Endothelial cell of umbilical vein (primary cell): ENCODE measurements at places on chromosomes 3 and 15. TPM values are rescaled to one million over a fixed set of nuclear protein-coding genes. Genes with fewer than 3 reads are reported as not detected.

DNA sequence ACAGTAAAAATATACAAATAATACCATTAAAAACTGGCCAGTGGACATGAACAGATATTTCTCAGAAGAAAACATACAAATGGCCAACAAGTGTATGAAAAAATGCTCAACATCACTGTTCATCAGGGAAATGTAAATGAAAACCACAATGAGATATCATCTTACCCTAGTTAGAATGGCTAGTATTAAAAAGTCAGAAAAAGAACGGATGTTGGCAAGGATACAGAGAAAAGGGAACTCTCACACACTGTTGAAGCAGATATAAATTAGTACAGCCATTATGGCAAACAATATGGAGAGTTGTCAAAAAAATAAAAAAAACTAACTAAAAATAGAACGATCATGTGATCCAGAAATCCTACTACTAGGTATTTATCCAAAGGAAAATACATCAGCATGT, 222.7 kb upstream of the NAALADL2 start:
- no peaks in the 10 kb centered on the region for H3K27me3 ChIP-seq
- H3K4me3 ChIP-seq: no peak overlapping the region
- no peak overlapping the region for H3K27ac ChIP-seq
- H3K4me1 ChIP-seq: no peaks in the 10 kb centered on the region
- DNase-seq: no peak

DNA sequence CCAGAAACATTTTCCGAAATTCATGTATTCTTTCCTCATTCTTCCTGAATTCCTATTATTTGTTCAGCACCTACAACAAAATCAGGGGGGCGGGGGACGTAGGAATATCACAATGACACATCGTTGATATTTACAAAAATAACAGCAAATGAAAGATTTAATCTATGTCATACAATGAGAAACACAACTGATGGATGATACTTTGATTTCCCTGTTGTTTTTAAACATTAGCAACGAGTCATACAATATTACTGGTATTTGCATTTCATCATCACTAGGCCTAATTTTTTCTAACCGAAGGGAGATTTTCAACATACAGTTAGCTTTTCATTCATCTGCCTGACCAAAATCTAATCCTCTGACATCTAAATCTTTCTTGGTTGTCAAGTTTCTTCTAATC, 45.3 kb upstream of the INO80 start:
- peaks cover 9% of the 10 kb centered on the region for H3K4me1 ChIP-seq
- no peaks in the 10 kb centered on the region for H3K36me3 ChIP-seq
- H3K4me3 ChIP-seq: no peak overlapping the region
- H3K27ac ChIP-seq: no peak overlapping the region

GRCh38 chr3:156256945-156257344, 136.6 kb downstream of the KCNAB1 start:
- H3K27ac ChIP-seq: no peak overlapping the region
- H3K4me3 ChIP-seq: no peak overlapping the region

DNA sequence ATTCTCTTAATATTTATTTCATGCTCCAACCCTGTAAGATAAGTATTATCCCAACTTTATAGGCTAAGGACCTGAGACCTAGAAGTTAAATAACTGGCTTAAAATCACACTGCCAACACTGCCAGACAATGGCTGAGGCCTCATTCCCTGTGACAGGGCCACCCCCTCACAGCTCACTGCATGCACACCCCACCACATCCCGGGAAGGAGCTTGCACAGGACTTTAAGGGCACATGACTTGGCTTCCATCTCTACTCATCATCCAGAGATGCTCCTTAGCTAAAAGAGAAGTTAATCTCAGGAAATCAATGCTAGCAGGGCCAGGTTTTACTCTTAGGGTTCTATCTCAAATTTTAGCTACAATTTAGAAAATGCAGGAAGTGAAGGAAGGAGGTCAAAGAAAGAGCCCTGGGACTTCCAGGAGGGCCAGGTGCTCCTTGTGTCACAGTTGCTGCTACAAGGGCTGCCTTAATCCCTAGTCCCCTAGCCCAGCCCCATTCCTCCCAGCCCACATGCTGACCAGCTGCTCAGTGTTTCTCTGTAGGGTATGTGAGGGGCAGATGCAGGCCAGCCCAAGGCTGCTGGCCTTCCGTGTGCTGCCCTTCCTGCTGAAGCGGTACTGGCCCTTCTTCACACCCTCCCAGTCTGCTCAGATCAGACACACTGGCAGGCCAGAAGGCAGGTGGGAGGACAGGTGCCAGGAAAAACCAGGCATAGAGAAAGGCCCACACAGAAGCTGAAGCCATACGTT, 53.5 kb downstream of the WWTR1 start:
- H3K4me3 ChIP-seq: no peak overlapping the region
- no peaks in the 10 kb centered on the region for H3K27me3 ChIP-seq
- no peak for DNase-seq
- H3K4me1 ChIP-seq: peaks cover 95% of the 10 kb centered on the region
- H3K27ac ChIP-seq: peak overlapping the region; percentile 83

DNA sequence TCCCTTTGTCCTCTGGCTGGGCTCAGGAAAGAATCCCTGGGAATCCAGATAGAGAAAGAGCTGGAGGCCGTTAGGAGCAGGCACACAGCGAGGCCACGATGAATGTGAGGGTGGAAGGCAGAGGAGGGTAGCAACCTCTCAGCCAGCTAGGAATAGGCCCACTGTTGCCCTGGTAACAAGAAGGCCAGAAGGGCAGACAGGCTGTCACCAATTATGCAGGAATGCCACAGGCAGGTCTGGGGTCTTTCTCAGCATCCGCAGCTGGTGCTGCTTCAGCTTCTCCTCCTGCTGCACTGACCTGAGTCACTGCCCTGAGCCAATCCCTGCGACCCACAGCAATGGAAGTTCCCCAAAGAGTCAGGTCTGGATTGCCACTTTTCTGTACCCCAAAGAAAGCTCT, 62.8 kb upstream of the C3orf80 start:
- no peaks in the 10 kb centered on the region for H3K27me3 ChIP-seq
- DNase-seq: no peak
- H3K4me3 ChIP-seq: no peak overlapping the region
- H3K27ac ChIP-seq: no peak overlapping the region
- H3K4me1 ChIP-seq: no peaks in the 10 kb centered on the region

GRCh38 chr15:58232281-58233065, 94.3 kb downstream of the AQP9 start:
- H3K27ac ChIP-seq: no peak overlapping the region
- no peaks in the 10 kb centered on the region for H3K36me3 ChIP-seq
- H3K4me1 ChIP-seq: peaks cover 2% of the 10 kb centered on the region
- H3K4me3 ChIP-seq: no peak overlapping the region

DNA sequence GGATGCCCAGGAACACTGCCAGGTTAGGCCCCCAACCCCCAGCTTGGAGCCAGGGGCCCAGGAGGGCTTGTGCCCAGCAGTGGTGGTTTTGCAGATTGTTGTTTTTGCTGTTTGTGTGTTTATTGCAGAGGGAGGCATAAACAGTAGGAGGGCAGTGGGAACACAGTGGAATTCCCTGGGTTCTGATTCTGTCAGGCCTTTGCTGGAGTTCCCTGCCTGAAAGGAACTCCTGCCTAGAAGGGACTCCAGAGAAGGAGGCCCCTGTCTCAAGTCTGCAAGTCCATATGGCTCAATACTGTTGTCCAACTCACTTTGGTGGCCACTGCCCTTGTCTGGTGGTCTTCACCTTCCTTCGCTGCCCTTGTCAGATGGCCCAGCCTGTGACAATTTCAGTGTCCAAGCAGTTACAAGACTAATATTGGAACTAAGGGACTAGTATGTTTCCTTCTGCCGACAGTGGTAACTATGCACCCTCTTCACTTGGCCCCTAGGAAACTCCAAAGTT, 47.4 kb upstream of the RAB6B start:
- H3K27ac ChIP-seq: peak overlapping the region; percentile 88
- no peak overlapping the region for H3K4me3 ChIP-seq
- peaks cover 62% of the 10 kb centered on the region for H3K4me1 ChIP-seq
- DNase-seq: no peak

DNA sequence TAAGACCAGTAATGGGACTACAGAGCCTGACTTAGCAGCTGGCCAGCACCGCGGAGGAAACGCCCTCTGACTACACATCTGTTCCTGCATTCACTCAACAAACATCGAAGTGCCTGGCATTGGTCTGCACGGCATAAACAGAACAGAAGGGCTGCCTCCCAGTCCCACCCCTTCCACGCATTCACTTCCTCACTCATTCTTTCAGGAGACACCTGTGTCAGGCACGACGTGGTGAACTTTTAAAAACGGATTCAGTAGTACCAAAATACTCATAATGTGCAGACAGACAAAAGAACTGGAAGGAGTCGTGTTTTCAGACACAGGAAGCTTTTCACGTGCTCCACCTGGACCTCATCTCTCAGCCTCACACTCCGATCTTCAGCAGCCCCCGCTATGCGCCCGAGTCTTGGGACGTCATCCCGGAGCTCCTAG, 123.3 kb downstream of the XXYLT1 start:
- H3K4me1 ChIP-seq: peaks cover 53% of the 10 kb centered on the region
- no peaks in the 10 kb centered on the region for H3K27me3 ChIP-seq
- H3K27ac ChIP-seq: peak overlapping the region; percentile 95
- peak; percentile 91 for DNase-seq

DNA sequence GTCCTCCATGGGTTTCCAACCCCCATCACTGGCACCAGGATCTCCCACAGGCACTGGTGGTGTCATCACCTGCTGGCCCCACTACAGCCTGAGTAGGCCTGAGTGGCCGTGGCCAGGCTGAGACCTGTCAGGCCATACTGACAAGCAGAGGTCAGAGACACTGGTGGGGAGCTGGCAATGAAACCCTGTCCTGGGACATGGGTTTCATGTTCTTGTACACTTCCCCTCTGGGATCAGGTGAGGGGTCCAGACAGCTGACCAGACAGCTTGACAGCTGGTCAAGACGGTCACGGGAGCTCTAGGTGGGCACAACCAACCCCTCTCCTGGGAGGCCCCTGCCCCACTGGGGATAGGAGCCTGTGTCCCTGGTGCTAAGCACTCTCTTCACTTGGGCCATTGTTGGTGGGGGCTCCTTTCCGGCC, 13.1 kb downstream of the ZBTB47 start:
- H3K36me3 ChIP-seq: peaks cover 2% of the 10 kb centered on the region
- no peak overlapping the region for H3K4me3 ChIP-seq
- no peaks in the 10 kb centered on the region for H3K4me1 ChIP-seq
- no peak overlapping the region for H3K27ac ChIP-seq

- no peaks in the 10 kb centered on the region for H3K4me1 ChIP-seq
- no peaks in the 10 kb centered on the region for H3K36me3 ChIP-seq
- no peak for DNase-seq
- H3K4me3 ChIP-seq: no peak overlapping the region
- H3K27me3 ChIP-seq: no peaks in the 10 kb centered on the region
Measured at GRCh38 chr15:84934942-84935729, 46.5 kb upstream of the PDE8A start.

DNA sequence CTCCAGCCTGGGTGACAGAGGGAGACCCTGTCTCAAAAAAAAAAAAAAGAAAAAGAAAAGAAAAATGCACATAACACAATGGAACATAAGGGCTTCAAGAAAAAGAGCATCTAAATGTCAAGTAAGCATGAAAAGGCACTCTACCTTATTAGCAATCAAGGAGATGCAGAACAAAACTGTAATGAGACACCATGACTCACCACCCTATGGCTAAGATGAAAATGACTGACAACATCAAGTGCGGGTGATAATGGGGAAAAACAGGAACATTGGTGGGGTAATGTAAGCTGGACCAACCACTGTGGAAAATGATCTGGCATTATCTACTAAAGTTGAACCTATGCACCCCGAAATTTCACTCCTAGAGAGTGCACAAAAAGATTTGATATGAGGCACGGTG, 19.6 kb upstream of the NSMCE3 start:
- DNase-seq: no peak
- no peak overlapping the region for H3K4me3 ChIP-seq
- peaks cover 3% of the 10 kb centered on the region for H3K27me3 ChIP-seq
- H3K36me3 ChIP-seq: no peaks in the 10 kb centered on the region

CORO2B gene
- 2.9 and 3.7 TPM in 2 replicates for total RNA-seq

TGM5 gene
- not detected in 2 replicates for total RNA-seq
